Activated CD8-positive, alpha-beta T cell treated with anti-CD3 and anti-CD28 coated beads for 36 hours (primary cell): ENCODE measurements at places on chromosomes 2 and 18.
A peak's percentile ranks its signal among the peaks of the same experiment; 100 is the strongest.

DNA sequence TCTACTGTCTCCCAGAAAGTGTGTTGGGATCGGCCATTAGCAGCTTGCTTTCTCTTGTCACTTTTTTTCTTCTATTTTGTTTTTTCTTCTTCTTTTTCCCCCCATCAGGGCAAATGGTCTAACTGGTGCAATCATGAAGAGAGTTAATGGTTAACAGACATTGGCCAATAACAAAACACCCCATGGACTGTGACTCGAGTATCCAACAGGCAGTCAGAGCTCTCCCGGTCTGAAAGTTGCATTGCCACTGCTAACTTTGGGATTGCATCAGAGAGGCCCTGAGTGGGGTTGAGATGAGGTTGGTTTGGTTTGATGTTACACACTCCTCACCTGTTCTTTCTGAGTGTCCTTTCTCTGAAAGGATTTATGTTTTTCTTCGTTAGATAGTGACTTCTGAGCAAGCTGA is 12.9 kb upstream of the SNORC start:
- DNase-seq: no peak

DNA sequence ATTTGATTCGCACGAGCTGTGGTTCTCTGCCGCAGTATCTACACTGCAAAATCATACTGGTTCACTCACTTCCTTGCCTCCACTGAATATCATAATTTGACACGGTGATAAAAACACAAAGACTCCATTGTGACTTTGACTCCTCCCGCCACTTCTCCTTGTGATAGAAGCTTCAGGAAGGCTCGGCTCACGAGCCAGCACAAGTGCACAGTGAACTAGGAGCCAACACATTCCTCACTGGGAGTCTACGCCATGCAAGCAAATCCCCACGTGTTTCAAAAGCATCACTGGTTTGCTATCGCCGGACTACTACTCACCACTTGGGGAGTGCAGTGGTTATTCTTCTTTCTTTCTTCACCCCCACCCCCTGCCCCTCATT is 293.3 kb upstream of the PARD3B start:
- DNase-seq: no peak

GRCh38 chr2:120436885-120437603 is 91.1 kb downstream of the INHBB start:
- DNase-seq: peak; percentile 59

DNA sequence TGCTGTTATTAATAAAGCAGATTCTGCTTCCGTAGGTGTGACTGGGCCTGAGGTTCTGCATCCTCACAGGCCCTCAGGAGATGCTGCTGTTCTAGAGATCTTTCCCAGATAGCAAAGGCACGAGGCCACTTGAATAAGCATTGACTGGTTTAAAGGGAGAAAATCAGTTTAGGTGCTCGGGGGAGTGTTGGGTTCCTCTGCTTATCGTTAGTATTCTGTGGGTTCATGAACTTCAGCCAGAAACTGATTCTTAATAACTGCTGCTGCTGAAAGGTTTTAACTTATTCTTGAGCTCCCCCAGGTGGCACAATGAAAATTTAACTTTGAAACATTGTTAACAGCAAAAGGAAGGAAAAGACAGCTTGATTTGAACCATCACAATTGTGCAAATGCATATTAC is 56.9 kb downstream of the ITGA6 start:
- no peak for DNase-seq

DNA sequence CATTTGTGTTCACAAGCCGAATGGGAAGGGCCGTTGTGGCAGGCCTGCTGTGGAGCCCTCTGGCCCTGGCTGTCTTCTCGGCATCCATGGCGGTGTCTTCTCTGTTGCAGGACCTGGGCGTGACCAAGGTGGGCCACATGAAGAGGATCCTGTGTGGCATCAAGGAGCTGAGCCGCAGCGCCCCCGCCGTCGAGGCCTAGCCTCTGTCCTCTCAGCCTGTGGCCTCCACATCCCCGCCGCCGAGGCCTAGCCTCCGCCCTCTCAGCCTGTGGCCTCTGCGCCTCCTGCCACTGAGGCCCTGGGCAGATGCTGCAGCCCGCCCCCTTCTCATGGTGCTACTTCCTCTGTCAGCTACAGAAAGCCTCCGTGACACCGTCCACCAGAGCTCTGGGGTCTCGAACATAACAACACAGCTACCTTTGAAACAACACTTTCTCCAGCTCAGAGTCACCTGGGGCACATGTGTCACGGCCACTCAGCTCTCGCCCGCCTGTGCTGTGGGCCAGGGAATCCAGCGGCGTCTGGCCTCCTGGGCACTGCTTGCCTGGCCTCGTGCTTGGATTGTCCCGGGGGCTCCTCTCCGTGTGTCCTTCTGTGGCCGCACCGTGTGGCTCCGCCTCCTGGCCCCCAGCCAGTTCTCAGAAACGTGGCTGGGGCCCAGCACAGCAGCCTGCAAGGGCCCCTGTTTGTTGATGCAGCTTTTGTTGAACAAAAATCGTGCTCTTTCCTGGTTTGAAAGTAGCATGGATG is 97.1 kb downstream of the USP40 start:
- no peak for DNase-seq

GRCh38 chr2:178211943-178212342 is 17.6 kb downstream of the OSBPL6 start:
- no peak for DNase-seq

GRCh38 chr2:11080253-11081115 is 74.8 kb upstream of the SLC66A3 start:
- no peak for DNase-seq

GRCh38 chr2:34547340-34547739 is 948.2 kb upstream of the FAM98A start:
- no peak for DNase-seq

GRCh38 chr18:11523804-11524203 is 85.6 kb upstream of the SLC35G4 start:
- DNase-seq: no peak

DNA sequence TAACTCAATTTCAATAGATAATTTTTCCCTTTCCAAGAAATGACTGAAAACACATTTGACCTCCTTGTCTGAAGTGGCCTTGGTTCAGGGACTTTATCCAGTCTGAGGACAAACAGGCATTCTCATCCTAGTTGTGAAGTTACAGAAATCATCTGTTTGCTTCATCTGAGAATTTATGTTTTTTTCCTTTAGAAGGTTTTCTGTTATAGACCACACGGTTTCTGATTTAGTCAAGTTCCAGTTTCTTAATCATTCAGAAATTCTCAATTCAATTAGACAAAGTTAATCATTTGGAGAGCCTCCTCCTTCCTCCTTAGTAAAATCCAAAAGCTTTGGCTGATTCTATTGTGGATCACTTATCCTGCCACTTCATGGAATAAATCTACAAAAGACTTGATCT is 60.9 kb downstream of the ICOS start:
- DNase-seq: no peak

- peak; percentile 48 for DNase-seq
Observed at GRCh38 chr2:65320042-65320725, 92.6 kb downstream of the ACTR2 start.

DNA sequence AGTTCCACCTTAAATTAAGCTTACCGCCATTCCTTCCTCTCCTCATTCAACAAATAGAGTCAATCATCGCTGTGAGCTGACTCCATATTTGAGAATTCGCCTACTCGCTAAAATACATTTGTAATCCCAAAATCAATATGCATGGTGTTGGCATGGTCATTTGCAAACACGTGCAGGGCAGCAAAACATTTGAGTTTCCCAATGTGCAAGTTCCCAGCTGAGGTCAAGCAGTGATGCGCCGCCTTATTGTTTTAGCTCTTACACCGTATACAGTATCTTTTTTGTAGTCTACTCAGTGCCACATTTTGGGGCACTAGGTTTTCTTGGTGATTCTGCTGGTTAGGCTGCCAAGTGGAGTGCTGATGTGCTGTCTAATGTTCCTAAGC is 73.3 kb upstream of the MGAT4A start:
- no peak for DNase-seq

DNA sequence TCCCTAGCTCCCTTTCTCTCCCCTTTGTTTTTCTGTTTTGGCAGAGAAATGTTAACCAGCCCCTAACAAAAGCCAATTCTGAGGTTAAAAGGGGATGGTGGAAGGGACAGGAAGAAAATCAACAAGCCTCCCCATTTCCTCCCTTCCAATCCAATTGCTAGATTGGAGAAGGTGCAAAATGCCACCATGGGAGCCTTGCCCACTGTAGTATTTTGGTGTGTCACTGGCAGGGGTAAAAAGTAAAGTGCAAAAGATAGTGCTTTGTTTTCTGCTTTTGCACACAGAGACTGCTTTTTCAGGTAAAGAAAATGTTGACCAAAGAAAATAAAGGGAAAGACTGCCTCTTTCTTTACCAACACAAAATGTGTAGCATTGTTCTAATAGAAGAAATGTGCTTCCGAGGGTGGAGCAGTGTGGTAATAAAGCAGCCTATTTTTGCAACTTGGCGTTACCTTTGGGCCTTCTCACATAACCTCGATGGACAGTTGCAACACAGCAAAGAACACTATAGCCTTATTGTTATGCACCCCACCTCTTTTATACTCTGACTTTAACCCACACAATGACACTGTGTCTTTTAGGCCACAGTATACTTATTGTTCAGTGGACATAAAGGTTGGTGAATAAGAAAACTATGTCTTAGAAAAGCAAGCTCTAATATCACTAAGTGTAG is 861.8 kb downstream of the BCL11A start:
- DNase-seq: no peak

DNA sequence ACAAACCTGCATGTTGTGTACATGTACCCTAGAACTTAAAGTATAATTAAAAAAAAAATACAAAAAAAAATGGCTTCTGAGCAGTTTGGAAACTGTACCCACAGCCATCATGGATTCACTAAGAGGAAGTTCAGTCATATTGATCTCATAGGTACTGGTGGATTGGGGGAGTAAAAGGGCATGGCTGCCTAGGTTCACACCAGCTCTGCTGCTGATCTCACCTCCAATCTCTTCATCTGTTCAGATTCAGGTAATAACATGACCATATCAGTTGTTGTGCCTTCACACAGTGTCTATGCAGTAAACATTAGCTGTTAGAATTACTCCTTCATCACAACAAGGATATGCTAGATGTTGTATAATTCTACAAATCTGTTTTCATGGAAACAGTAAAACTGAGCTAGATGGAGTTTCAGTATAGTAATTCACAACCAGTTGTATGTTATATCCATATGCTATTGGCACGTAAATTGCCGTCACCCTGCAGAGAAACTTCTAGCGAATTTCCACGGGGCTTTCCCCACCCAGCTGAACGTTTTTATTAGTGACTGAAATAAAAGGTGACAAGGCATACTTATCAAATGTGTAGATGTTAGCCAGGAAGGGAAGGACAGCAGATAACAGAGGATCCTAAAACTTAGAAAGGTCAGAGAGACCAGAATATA is 59.3 kb upstream of the ITM2C start:
- peak; percentile 38 for DNase-seq

DNA sequence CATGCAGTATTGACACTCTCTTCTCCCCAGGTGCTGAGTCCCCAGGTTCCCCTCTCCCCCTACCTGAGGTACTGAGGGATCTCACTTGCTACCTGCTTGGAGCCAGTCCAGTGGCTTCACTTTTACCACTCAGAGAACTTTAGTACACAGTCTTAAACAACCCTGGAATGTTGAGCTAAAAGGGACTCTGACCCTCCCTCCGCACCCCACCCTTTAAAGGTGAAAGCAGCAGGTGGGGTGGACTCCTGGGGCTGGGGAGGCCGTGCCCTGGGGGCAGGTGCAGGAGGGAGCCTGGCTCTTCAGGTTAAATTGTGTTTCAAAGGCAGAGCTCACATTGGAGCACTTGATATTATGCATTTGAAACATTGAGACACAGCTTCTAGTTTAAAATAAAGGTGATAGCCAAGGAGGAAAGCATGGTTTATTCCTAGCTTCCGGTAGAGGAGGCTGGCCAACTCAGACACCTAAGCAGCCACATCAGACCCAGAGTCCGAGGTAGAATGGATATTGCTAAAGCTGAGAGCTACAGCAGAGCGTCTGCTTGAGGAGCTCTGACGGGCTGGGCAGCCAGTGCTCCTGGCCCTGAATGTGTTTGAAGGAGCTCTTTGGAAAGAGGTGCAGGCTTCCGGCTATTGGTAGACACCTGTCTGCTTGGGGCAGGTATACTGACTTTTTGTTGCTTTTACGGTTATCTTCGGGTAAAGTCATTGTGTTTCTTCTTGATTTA is 196.4 kb downstream of the AGAP1 start:
- DNase-seq: no peak

- DNase-seq: peak; percentile 62
Observed at GRCh38 chr2:200735061-200735460, 76.6 kb upstream of the BZW1 start.

DNA sequence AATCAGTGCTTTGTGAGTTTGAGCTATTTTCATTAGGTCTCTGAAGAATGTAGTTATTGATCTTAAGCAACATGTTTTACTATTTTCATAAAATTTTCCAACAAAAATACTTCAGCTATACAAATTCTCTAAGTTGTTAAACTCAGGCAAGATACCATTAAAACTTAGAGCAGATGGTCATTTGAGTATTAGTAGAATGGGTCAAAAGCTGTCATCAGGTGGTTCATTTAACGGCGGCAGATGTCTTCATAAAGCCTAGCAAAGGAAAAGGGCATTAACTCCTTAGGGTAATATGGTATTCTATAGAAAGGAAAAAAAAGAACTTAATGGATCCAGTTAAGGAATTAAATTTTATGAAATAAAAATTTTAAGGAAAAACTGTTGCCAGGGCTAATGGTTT is 19.2 kb downstream of the MIB1 start:
- no peak for DNase-seq

- DNase-seq: no peak
Observed at GRCh38 chr2:142045641-142046040, 85.2 kb downstream of the LRP1B start.

- DNase-seq: no peak
Observed at GRCh38 chr2:222532315-222532714, 108.0 kb downstream of the SGPP2 start.

DNA sequence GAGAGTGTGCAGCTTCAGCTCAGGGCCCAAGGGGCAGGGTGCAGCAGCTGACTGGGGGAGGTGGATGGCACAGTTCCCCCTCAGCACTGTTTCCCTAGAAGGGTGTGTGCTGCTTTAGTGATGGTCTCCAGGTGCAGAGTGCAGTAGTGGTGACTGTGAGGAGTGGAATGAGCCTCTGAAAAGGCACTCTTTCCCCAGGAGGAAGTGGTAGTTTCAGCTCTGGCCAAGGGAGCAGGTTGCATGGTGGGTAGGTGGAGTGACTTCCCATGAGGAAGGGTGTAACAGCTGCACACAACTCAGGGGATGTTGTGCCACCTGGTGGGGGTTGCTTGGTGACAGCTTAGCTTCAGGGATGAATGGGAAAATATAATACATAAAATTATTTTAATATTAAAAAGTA is 251.5 kb upstream of the NXPH2 start:
- DNase-seq: no peak

- no peak for DNase-seq
Observed at GRCh38 chr2:84958135-84959059, 12.6 kb upstream of the KCMF1 start.

GRCh38 chr2:233271693-233272092 is 20.2 kb downstream of the ATG16L1 start:
- no peak for DNase-seq

DNA sequence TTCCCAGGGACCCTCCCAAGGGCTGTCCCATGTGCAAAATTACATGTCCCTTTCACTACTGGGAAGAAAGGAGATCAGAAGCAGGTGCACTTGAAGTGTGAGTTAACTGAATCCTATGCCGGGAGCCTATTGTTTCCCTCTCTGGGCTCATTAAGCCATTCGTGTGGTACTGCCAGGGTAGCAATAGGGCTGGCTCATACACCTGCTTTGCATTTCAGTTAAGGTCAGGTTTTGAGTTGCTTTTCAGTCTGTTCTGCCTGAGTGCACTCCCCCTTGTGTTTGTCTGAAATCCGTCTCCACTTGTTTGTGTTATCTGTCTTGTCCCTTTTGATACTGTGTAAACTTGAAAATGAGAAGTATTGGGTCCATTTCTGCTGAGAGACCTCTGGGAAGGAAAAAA is 1232.6 kb upstream of the NRXN1 start:
- no peak for DNase-seq

- DNase-seq: peak; percentile 84
Observed at GRCh38 chr2:28391564-28392296, 928 bp upstream of the FOSL2 start.
